ENCODE measurements at places on chromosomes 3 and 15.

DNA sequence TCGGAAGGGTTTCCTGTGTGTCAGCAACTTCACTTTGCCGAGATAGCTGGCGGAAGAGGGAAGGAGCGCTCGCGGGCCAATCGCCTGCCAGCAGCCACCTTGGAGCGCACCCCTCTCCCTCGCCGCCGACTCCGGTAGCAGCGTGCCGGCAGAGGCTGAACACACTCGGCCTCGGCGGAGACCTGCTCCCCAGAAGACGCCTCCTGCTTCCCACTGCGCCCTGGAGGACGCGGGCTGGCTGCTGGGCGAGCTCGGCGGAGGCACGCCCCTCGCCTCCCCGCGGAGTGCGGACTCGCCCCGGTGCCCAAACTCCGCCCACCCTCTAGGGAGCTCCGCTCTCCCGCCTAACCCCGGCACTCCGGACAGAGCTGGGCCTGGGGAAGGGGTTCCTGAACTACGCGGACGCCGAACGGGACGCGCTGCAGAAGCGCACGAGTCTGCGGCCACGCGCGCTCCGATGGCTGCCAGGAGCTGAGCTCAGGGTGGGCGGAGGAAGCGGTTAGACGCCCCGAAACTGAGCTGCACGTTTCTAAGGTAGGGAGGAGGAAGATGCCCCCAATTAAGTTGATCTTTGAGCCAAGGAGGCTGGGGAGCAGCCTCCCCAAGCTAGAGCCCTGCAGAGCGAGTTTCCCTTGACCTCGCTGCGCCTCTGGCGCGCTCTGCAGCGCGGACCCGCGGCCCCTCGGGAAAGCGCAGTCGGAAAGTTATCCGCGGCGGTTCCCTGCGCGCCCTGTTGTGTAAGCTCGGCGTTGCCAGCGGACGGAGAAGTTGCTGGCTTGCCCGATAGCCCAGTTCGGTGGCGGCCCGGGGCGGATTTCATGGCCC is at the start of gene P2RY1:
P2RY1 (plus strand) TSS at position 356 of the 825 bp plus-strand sequence. CDS start 652 bp downstream, outside the sequence.
- DNase-seq = peak; percentile 33

- DNase-seq = no peak
Measured at GRCh38 chr3:127915115-127915936, at the start of gene KBTBD12. TSS of gene KBTBD12 (plus strand) at chr3:127915232. CDS start at chr3:127923062, 7,830 bp downstream.

DNA sequence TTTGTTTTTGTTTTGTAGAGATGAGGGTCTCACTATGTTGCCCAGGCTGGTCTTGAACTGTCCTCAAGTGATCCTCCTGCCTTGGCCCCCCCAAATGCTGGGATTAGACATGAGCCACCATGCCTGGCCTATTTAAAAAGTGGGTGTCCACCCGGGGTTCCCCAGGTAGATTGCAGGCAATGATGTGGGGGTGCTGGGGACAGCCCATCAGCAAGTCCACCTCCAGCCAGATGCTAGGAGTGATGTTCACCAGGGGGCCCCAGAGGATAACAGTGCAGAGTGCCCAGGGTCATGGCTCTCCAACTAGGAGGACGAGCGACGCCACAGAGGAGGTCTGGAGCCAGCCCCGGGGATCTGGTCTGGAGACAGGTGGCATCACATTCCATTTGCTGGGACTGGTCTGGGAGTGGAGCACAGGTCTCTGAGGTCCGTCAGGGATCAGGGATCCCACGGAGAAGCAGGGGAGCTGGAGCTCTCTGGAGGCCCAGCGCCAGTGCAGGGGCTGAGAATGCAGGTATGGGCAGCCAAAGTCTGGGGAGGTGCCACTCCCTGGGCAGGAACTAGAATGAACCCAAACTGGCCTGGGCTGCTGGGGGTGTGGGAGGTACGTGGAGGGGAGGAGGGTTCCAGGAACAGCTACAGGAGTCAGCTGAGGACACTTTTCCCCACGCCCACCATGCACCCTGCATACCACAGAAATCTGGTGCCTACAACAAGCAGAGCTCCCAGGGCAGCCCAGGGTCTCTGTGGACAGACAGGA is 51.2 kb upstream of the PCSK6 start:
- DNase-seq = no peak

DNA sequence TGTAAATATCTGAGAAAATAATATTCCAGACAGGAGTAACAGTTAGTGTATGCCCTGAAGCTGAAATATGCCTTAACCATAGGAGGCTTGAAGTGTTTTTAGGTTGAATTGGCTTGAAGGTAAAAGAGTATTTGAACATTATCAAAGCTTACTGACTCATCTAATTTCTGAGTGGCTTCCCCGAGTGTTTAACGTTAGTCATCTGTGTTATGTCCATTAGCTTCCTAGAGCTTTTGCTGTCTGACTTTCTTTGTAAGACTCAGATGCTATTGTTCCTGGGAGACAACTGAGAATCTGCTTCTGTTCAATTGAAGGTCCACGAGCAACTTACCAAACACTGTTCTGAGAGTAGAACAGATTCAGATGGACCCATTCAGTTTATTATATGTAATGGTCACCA is 656.8 kb upstream of the NECTIN3 start:
- DNase-seq = no peak

DNA sequence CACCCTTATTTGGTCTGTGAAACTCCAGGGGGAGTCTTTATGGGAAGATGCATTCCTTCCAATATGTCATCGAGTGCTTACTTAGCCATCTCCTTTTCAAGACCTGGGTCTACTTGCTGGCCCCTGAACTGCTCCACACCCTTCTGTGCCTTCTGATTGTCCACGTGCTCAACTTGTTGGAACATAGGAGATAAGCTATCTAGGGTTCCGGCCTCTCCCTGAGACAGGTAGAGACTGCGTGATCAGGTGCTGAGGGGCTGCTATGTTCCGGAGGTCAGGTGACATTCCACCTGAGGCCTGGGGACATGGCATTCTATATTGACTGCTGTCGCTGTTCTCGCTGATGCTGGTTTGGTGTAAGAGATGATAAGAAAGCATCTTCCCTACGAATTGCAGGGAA is 65.6 kb downstream of the ATP1B3 start:
- DNase-seq = no peak

DNA sequence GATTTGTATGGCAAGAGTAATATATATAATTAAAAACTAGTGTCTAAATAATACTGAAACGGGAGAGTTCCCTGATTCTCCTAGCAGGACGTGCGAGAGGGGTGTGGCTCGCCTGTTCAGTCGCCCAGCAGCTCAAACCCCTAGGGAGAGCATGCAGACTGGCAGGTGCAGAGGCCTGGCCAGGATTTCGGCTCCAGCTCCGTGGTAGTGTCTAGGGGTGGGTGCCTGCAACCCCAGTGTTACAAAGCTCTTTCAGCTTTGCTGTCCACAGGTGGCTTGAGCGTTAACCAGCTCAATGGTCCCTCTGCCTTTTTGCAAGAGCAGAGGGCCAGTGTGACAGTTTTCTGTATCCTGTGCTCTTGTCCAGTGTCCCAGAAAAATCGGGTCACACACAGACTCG is 226.6 kb downstream of the ALCAM start:
- no peak for DNase-seq

- DNase-seq = no peak
Measured at GRCh38 chr3:129503471-129504291, 24.8 kb upstream of the RHO start.

- DNase-seq = no peak
Measured at GRCh38 chr3:191770541-191770940, 309.6 kb downstream of the PYDC2 start.

- DNase-seq = peak; percentile 47
Measured at GRCh38 chr15:78979456-78980320, 34.8 kb upstream of the CTSH start.

- DNase-seq = no peak
Measured at GRCh38 chr3:188052169-188053035, 101.6 kb upstream of the LPP start.

GRCh38 chr15:73650416-73651126 is 17.4 kb upstream of the NPTN start:
- no peak for DNase-seq

DNA sequence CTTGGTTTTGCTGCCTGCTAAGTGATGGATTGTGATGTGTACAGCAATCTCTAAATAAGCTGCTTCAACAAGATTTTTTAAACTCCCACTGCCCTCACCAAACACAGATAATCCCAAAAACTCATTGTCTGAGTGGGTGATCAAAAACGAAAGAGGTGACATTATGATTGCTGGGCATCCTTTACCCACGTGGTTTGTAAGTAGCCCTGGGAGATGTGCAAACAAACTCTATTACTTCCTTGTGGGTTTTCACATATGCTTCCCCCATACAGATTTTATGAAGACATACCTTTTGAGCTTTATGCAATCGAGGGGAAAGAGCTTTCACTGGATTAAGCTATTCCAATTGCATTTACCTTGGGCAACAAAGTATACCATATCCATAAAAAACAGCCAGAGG is 1000.4 kb downstream of the FHIT start:
- DNase-seq = no peak

GRCh38 chr15:66080717-66081398 is 172.7 kb downstream of the MEGF11 start:
- DNase-seq = no peak

GRCh38 chr3:53226142-53226840 is 29.5 kb downstream of the TKT start:
- DNase-seq = no peak

GRCh38 chr3:169822540-169822939 is 9.8 kb upstream of the LRRC34 start:
- no peak for DNase-seq

DNA sequence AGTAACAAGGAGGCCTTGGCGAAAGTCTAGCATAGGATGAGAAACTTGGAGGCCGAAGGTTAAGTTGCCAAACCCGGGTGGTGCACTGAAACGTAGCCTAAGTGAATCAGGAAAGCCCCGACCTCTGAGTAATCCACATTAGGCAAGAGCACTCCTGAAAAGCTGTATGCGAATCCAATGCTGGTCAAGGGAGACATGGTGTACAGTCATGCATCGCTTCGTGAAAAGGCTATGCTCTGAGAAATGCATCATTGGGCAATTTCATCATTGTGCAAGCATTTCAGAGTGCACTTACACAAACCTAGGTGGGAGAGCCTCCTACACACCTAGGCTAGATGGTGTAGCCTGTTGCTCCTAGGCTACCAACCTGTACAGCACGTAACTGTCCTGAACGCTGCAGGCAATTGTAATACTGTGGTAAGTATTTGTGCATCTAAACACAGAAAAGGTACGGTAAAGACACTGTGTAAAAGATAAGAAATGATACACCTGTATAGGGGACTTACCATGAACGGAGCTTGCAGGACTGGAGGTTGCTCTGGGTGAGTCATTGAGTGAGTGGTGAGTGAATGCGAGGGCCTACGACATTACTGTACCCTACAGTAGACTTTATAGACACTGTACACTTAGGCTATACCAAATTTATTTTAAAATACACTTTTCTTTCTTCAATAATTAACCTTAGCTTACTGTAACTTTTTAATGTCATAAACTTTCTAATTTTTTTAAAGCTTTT is 222.5 kb downstream of the SHQ1 start:
- no peak for DNase-seq

GRCh38 chr15:85580879-85581278 is 200.5 kb downstream of the AKAP13 start:
- DNase-seq = peak; percentile 65

DNA sequence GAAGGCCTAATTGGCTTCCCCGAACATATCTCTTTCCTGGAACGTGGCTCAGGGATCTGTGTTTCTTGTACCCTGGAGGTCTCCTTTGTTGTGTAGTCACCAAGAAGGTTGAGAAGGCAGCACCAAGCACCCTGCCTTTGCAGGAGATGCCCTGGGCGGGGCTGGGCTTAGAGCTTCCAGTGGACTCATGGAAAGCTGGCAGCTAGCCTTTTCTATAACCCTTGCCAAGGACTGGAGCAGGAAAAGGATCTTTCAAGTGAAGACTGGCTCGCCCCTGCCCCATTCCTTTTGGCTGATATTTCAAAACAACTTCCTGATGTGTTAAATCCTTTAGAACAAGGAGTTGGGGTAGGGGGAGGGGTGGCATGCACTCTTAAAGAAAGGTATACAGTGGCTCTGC is 58.9 kb upstream of the EPHA6 start:
- no peak for DNase-seq

- DNase-seq = no peak
Measured at GRCh38 chr3:71885006-71885405, 100.1 kb upstream of the PROK2 start.

- no peak for DNase-seq
Measured at GRCh38 chr3:172987273-172987672, 153.8 kb downstream of the SPATA16 start.

- DNase-seq = no peak
Measured at GRCh38 chr3:172223870-172224269, 184.5 kb downstream of the FNDC3B start.

- no peak for DNase-seq
Measured at GRCh38 chr3:153163756-153164550, 1.9 kb downstream of the RAP2B start.

DNA sequence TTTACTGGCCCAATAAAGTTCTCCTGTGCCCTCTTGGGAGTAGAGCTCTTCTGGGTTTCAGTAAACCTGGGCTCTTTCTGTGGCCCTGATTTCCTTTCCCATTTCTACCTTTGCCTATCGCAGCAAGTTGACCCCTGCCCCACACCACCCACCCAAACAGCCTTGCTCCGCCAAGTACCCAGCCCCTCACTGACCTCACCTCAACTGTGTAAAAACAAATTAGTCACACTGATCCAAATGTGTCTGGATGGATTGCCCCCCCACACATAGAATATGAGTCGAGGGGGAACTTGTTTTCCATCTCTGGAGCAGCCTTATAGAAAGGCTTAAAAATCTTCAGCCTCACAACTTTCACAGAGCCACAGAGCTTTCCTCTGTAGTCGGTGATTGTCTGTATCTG is 28.6 kb upstream of the VEPH1 start:
- no peak for DNase-seq

DNA sequence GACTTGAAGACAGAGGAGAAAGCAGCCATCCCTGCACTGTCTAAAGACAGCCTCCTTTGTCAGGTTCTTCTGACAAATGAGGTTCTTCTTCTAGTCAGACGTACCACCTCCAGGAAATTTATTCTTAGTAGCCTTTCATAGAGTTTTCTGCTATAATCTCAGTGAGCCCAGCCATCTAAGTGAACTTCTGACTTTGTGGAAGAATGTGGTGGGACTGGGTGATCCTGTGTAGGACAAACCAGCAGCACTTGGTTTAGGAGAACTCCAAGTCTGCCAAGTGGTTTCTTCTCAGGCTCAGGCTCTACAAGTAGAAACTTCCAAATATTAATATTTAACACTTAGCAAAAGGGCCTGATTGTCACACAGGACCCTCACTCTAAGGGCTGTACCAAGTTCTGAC is 52.1 kb downstream of the TIPARP start:
- no peak for DNase-seq

DNA sequence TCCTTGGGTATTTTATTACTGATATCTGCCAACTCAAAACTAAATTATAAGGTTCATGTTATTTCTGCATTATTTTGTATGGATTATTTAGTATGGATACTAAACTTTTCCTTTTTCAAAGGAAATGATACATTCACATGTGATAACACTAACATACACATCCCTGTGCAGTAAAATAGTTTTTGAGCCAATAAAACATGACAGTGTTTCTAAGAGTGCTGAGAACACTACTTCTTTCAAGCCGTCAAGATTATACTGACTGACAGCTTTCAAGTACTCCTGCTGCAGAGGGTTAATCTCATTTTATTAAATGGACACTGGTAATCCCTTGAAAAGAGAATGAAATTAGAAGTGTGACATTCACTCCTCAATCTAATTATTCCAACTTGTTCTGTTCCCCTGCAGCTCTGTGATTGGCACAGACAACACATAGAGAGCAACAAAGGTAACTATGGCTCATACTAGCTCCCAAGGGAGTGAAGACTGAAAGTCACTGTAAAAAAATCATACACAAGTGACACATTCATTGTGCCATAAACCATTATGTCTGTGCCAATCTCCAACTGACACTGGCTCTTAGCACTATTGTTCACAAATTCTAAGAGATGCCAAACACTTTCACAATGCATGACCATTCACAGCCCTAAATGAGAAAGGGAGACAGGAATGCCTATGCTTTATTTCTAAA is 468.6 kb downstream of the SHQ1 start:
- DNase-seq = no peak

GRCh38 chr3:159859424-159859823 is 129.2 kb upstream of the IL12A start:
- no peak for DNase-seq
